GM20000 (cell line): ENCODE measurements at places on chromosomes 13 and 19.

- DNase-seq, result no peak
These were observed 11.7 kb downstream of the BCKDHA start for GRCh38 chr19:41409288-41409687.

- DNase-seq, result peak; percentile 52
These were observed 36.3 kb downstream of the ELF1 start for GRCh38 chr13:40982772-40983171.

- no peak for DNase-seq
These were observed 15.5 kb downstream of the BTBD2 start for GRCh38 chr19:1999856-2000515.

DNA sequence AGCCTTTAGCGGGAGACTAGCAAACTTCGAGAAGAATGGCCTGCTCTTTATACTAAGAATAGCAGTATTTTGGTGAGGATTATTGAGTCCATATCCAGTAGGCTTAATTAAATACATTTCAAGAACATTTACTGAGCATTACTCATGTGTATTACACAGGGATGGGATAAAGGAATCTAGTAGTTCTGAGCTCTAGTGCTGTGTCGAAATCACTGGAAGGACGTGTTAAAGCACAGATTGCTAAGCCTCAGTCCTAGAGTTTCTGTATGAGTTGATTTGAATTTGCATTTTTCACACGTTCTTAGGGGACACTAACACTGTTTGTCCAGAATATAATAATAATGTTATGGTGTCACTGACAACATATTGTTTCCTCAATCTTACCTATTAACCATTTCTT lies 9.0 kb downstream of the ZNF302 start:
- DNase-seq, result no peak

DNA sequence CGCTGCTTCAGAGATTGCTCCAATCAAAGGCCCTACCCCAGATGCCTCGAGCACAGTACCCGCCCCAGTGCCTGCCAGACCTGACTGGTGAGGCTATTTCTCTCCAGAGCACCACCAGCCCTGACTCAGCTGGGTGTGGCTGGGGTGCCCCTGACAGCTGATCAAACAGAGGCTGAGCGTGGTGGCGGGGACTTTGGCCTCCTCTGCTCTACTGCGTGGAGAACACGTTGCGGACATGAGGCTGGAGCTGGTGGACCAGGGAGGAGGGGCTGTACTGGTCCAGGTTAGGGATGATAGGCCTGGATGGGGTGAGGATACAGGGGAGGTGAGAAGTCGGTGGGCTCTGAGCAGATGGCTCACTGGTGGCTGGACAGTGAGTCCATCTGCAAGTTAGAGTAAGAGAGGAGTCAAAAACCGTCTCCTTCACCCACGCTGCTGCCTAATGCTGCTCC lies 3.5 kb upstream of the DOCK6 start:
- no peak for DNase-seq

DNA sequence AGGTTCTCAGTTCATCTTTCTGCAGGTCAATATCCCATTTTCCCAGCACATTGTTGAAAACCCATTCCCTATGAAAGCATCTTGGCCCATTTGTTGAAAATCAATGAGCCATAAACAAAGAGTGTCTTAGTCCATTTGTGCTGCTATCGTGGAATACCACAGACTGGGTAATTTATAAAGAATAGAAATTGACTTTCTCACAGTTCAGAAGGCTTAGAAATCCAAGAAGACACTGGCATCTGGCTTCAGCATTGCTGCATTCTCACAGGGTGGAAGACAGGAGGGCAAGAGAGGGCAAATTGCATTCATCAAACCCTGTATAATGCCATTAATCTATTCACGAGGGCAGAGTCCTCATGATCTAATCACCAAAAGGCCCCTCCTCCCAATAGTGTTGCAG lies 34.1 kb downstream of the ZNF823 start:
- no peak for DNase-seq

DNA sequence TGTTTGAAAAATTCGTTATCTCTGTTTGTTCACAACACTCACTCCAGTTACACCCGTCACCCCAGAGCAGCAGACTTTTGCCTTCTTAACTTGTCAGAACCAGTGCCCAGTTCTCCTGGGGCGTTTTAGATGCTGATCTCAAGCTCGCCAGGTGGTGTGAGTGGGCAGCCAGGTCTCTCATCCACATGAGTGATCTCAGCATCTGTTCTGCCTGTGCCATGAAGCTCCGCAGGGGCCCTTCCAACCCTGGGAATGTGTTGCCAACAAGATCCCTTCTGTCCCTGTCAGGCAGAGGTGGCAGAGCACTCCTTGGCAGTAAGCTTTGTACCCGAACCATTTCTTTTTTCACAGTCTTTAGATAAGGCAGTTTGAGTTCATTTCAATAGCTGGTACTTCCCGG lies 896.5 kb downstream of the UQCRFS1 start:
- no peak for DNase-seq

- no peak for DNase-seq
These were observed 10.6 kb downstream of the RFC3 start for GRCh38 chr13:33828431-33829129.

GRCh38 chr13:21895779-21896178 lies 224.9 kb downstream of the FGF9 start:
- DNase-seq, result no peak

DNA sequence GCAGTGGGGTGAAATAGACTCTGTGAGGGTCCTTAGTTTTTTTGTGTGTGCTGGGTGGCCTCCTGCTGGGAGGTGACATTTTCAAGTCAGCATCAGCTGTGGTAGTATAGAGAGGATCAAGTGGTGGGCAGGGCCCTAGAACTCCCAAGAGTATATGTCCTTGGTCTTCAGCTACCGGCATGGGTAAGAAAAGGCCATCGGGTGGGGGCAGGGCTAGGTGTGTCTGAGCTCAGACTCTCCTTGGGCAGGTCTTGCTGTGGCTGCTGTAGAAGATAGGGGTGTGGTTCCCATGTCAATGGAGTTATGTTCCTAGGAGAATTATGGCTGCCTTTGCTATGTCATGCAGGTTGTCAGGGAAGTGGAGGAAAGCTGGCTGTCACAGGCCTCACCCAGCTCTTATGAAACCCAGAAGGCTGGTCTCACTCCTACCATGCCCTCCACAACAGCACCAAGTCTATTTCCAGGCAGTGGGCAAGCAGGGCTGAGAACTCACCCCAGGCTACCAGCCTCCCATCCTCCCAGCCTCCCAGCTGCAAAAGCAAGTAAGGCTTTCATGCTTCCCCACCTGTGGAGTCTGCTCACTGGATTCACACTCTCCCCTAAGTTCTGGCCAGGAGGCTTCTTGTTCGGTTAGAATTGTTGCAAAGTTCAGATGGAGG lies 130.6 kb upstream of the SOX1 start:
- no peak for DNase-seq

GRCh38 chr13:88063741-88064140 lies 392.6 kb downstream of the SLITRK5 start:
- DNase-seq, result no peak

DNA sequence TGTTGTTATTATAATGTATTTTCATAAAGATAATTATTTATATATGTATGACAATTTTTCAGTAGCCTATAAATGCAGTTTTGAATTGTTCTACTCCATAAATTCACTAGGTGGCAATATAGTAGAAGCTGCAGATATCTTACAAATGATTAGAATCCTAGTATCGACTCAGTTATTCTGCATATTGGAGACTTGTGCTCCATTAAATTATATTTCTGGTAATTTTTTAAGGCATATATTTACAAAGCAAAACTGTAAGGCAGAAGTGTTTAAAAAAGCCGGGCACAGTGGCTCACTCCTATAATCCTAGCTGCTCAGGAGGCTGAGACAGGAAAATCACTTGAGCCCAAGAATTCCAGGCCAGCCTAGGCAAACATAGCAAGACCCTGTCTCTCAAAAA lies 58.7 kb downstream of the DPY19L3 start:
- no peak for DNase-seq
